Testis (tissue), 5 donors: ENCODE measurements at places on chromosomes 11 and 22.

DNA sequence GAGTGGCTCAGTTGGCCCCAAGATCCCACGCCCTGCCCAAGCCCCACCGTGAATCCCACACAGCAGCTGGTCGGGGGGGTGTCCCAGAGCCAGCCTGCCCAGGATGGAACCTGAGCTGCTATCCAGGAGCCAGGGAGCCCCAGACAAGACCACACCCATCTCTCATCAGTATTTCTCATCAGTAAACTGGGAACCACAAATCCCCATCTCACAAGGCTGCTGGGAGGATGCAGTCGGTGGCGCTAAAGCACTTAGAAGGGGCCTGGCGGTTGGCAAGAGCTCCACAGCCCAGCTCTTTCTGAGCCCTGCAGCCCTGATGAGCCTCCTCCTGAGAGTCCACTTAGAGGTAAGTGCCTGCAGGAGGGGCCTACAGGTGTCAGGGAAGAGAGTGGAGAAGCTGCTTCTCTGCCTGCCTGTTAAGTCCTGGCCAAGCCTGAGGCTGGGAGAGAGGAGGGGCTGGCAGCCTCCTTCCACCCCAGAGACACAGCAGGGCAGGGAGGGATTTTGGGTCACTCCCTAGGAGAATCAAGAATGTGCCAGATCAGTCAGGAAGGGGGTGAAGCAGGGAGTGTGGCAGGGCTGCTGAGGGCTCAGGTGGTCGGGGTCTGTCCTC, 6.1 kb downstream of the FADS3 start:
- no peaks in the 10 kb centered on the region for H3K36me3 ChIP-seq
- H3K27ac ChIP-seq, result no peak overlapping the region
- H3K27me3 ChIP-seq, result no peaks in the 10 kb centered on the region

- H3K4me3 ChIP-seq, result no peak overlapping the region
- peaks cover 54% of the 10 kb centered on the region for H3K4me1 ChIP-seq
- DNase-seq, result no peak
- H3K36me3 ChIP-seq, result no peaks in the 10 kb centered on the region
- H3K27me3 ChIP-seq, result no peaks in the 10 kb centered on the region
Measured at GRCh38 chr22:37749226-37749625, 52.4 kb downstream of the TRIOBP start.

DNA sequence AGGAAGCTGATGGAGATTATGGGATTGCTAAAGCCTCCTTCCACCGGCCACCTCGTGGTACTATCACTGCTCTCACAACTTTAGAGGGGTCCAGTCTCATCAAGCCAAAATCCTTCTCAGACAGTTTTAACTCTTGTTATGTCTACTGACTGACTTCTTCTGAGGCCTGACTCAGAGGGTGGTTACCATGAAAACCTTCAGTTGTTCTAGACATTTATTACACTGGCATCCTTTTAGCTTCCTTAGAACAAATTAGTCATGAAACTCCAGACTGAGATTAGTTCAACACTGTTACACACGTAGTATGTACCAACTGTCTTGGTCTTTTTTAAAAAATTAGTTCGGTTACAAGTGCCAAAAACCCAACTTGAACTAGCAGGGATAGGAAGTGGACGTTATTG, 7.5 kb downstream of the DIXDC1 start:
- no peak overlapping the region for H3K27ac ChIP-seq
- no peaks in the 10 kb centered on the region for H3K4me1 ChIP-seq
- no peaks in the 10 kb centered on the region for H3K27me3 ChIP-seq
- no peaks in the 10 kb centered on the region for H3K36me3 ChIP-seq
- DNase-seq, result no peak

- no peaks in the 10 kb centered on the region for H3K36me3 ChIP-seq
- DNase-seq, result no peak
- H3K27me3 ChIP-seq, result no peaks in the 10 kb centered on the region
- peaks cover 5% of the 10 kb centered on the region for H3K4me1 ChIP-seq
- H3K27ac ChIP-seq, result no peak overlapping the region
- no peak overlapping the region for H3K4me3 ChIP-seq
Measured at GRCh38 chr11:11604370-11604990, 17.3 kb downstream of the GALNT18 start.

DNA sequence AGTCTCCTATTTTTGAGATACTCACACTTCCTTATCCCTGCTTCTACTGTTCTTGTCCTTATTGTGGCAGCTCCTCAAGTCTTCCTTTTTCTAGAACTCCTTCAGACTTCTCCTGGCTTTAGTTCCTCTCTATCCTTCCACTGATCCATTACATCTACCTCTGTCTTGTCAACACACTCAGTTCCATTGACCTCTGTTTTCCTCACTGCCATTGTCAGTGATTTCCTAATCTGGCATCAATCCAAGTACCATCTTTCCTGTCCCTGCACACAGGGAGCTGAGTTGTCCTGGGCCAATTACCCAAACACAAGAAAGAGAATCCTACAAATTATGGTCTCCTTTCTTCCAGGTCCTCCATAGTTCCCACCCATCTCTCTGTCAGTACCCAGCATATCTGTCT, 27.9 kb upstream of the RIC3 start:
- H3K27me3 ChIP-seq, result no peaks in the 10 kb centered on the region
- no peaks in the 10 kb centered on the region for H3K4me1 ChIP-seq
- H3K4me3 ChIP-seq, result no peak overlapping the region
- no peaks in the 10 kb centered on the region for H3K36me3 ChIP-seq
- H3K27ac ChIP-seq, result no peak overlapping the region
- DNase-seq, result no peak

GRCh38 chr11:35605706-35606105, 12.6 kb upstream of the FJX1 start:
- H3K4me1 ChIP-seq, result no peaks in the 10 kb centered on the region
- H3K27ac ChIP-seq, result no peak overlapping the region
- DNase-seq, result peak; percentile 41
- H3K27me3 ChIP-seq, result no peaks in the 10 kb centered on the region
- H3K4me3 ChIP-seq, result no peak overlapping the region

GRCh38 chr22:32286290-32286840, 31.2 kb upstream of the SLC5A4 start:
- no peak overlapping the region for H3K27ac ChIP-seq
- no peak overlapping the region for H3K4me3 ChIP-seq
- H3K36me3 ChIP-seq, result no peaks in the 10 kb centered on the region
